ENCODE measurements at places on chromosomes 2 and 18.

DNA sequence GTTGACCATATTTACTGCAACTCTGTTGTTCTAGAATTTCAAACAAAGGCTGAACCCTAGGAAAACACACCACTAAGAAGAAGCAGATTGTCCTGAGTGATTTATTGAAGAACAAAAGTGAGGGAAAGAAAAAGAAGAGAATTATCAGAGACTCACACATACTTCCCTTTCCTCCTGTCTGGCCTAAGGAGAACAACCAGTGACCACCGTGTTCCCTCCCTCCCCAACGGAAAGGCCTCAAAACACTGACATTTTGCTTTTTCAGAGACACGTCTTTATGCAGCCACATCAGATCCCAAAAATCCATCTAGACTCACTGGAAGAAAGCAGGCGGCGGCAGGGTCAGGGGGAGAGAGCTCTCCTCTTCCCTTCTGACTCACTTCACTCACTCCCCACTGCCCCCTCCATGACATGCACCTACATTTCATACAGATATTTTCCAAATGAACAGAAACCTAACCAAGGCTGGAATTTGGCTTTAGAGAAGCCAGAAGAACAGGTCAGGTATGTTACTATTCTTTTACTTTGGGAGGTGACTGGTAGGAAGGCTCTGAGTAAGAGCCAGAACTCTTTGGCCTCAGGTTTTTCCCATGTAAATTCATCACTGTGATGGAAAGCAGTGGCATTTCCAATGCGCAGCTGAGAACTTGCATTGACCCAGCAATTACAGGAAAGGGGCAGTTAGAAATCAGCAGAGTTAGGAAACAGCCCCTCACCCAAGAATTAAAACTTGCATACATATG is 169.9 kb downstream of the BCL11A start:
- DNase-seq, result no peak

- DNase-seq, result no peak
Observed at GRCh38 chr2:236855866-236856847, 229.5 kb upstream of the COPS8 start.

GRCh38 chr2:38527338-38528007 is 75.3 kb downstream of the HNRNPLL start:
- no peak for DNase-seq

GRCh38 chr2:48200620-48201293 is 294.5 kb upstream of the FBXO11 start:
- DNase-seq, result no peak

- peak; percentile 67 for DNase-seq
Observed at GRCh38 chr2:231925303-231926179, 655 bp downstream of the NPPC start.

GRCh38 chr2:15084826-15085489 is 452.4 kb downstream of the LRATD1 start:
- no peak for DNase-seq

Measured in activated T-cell treated with anti-CD3 and anti-CD28 coated beads for 1 hour (primary cell).